ENCODE measurements at places on chromosomes 1 and 21.
A peak's percentile ranks its signal among the peaks of the same experiment; 100 is the strongest.

- no peak for DNase-seq
Observed at GRCh38 chr1:179241530-179242097, 12.1 kb upstream of the ABL2 start.

- DNase-seq, result no peak
Observed at GRCh38 chr1:186948535-186948934, 119.8 kb downstream of the PLA2G4A start.

DNA sequence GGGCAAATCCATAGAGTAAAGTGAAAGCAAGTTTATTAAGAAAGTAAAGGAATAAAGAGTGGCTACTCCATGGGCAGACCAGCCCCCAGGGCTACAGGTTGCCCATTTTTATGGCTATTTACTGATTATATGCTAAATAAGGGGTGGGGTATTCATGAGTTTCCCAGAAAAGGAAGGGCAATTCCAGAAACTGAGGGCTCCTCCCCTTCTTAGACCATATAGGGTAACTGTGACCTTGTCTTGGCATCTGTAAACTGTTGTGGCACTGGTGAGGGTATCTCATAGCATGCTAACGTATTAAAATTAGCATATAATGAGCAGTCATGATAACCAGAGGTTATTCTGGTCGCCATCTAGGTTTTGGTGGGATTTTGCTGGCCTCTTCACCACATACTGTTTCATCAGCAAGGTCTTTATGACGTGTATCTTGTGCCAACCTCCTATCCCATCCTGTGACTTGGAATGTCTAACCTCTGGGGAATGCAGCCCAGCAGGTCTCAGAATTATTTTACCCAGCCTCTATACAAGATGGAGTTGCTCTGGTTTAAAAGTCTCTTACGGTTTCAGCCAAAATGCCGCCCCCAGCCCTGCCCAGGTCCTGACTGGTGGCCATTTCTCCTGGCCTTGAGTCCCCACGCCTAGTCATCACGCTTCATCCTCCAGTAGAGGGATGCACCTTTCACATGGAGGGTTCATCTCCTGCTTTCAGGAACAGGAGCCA is 982 bp upstream of the TRIM17 start:
- peak; percentile 8 for DNase-seq

- no peak for DNase-seq
Observed at GRCh38 chr1:69824932-69825331, 257.2 kb downstream of the LRRC7 start.

- no peak for DNase-seq
Observed at GRCh38 chr21:44347911-44348451, 5.4 kb upstream of the TRPM2 start.

GRCh38 chr1:151867765-151868411 is 14.4 kb upstream of the THEM5 start:
- DNase-seq, result no peak

GRCh38 chr1:228108742-228109072 is 392 bp downstream of the MRPL55 start:
- no peak for DNase-seq

GRCh38 chr1:209370241-209370995 is 213.1 kb upstream of the CAMK1G start:
- no peak for DNase-seq

- DNase-seq, result no peak
Observed at GRCh38 chr1:206517784-206518183, 10.5 kb downstream of the RASSF5 start.

GRCh38 chr1:41520951-41521752 is 36.7 kb upstream of the EDN2 start:
- no peak for DNase-seq

DNA sequence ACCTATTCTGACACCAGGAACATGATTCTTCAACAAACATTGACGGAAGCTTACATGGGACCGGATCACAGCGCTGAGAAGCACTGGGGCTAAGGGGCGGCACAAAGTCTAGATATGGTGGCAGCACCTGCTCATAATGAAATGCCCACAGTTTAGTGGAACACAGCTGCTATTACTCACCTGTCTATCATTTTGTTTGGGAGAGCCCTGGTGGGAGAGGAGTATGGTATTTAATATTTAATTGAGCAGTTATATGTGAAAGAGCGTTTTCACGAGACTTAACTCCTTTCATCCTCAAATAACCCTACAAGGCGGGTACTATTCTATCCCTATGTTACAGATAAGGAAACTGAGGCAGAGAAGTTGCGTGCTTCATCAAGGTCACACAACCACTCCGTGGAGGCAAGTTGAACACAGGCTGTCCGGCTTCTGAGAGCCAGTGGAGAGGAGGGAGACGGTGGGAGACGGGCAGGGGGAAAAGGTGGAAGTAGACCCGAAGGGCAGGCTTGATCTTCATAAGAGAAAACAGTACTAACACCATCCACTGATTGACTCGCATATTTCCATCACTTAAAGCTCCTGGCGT is 790 bp upstream of the TSNAX start:
- DNase-seq, result no peak

DNA sequence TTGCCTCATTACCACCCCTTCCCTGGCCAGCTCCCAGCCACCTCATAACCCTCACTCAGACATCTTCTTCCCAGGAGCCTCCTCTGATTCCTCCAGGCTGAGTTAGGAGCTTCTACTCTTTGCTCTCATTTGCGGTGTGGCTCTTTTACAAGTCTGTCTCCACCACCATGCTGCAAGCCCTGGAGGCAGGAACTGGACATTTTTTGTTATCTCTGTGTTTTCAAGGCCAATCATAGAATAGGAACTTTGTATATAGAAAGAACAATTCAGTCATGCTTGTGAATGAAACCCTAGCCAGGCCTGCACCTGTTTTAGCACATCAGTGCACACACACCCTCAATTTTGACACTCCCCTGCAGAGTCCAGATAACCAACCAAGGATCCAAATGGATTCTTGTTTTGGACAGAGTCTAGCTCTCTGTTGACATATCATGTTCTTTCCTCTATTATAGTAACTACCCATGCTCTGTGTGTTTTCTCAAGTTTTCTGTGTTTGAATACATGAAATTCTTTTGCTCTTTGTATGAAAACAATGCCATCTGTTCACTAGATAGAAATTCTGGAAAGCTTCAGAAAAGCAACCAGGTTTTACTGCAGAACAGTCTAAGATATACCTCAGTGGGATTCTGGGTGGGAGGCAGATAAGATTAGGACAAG is 60.9 kb upstream of the ZNF648 start:
- DNase-seq, result no peak

- DNase-seq, result no peak
Observed at GRCh38 chr1:30930631-30931173, 22.1 kb upstream of the SDC3 start.

- no peak for DNase-seq
Observed at GRCh38 chr1:231639819-231640218, 13.2 kb downstream of the DISC1 start.

DNA sequence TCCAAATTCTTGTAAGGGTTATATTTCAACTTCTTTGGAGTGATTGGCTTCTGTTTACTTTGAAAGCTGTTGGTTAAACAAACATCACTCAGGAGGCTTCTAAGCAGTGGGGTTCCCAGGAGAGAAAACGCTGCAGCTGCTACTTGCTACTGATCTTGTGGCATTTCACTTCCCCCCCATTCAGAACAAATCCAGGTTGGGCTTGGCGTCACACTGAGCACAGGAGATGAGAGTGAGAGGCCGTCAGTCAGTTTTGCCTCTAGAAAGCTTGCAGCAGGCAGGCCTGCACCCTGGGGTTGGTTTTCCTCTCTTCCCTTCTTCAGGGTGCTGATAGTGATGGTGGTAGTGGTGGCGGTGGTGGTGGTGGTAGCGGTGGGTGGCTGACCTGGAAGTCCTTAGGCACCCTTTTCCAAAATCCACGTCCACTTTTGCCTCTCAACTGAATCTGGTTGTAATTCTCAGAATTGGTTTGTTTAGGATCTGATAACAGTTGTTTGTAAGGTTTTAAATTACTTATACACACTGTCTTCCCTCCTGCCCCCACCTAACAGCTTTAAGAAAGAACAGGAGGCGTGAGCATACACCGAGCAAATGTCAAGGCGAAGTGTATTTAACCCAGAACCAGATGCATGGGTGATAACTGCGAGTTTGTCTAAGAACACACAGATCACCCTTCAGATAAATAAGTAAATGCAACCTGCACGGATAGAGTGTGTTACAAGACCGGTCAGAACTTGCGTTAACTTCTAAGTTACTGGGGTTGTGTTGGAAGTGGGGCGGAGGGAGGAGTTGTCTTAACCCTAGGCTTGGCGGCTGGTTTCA is 3.2 kb upstream of the PROX1 start:
- DNase-seq, result no peak

DNA sequence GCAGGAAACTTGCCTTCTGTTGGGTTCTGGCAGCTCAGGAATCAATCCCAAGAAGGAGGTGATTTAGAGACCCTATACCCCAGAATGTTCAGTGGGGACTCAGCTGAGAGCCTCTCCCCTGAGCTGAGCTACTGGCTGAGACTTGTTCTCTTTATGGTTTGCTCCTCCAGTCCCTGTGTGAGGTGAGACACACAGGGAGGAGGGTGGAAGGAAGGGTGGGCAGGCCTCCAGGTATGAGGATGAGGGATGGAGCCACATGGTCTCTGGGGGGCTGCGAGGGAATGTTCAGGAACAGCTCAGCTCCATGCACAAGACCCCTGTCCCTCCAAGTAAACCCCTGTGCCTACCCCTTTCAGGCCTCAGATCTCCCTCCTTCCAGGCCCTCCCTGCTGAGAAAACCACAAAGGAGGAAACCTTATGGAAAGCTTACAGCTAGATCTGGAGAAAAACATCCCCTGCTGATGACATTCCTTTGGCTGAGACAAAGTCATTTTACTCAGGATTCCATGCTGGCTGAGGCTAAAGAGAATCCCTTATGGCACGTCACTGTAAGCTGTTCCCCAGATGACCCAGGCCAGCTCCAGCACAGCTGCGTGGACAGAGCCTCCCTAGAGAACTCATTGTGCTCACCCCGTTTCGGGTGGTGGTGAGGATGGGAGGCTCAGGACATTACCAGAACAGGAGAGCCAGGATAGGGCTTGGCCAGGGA is 91.5 kb upstream of the IPO9 start:
- DNase-seq, result no peak

DNA sequence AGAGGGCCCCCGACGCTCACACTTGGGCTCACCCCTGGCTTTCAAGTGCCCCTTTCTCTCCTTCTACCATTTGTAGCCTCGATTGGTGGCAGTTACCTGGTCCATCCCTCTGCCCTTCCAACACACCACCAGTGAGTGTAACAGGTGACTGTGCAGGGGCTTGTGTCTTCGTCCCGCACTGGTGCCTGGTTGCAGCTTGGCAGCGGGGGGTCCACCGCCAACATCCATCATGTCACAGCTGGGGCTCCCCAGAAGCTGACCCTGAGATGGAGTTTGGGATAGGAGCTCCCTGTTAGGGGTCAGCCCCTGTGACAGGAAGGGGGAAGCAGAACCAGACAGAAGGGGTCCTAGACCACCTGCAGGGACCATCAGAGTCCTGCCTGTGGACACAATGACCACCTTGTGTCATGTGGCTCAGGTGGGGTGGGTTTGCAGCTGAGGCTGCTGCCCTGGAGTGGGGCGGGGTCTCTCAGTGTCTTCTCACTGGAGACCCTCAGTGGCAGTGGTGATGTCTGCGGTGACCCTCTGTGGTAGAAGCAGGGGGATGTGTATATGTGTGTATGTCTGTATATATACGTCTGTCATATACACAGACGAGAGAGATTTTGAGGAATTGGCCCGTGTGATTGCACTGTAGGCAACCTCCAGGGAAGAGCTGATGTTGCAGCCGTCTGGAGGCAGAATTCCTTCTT is 3.6 kb upstream of the CALML6 start:
- DNase-seq, result no peak

- no peak for DNase-seq
Observed at GRCh38 chr1:26921126-26921539, 410 bp upstream of the NUDC start.

GRCh38 chr21:15096146-15096545 is 31.3 kb upstream of the NRIP1 start:
- no peak for DNase-seq

- no peak for DNase-seq
Observed at GRCh38 chr1:6991266-6991665, 206.0 kb downstream of the CAMTA1 start.

DNA sequence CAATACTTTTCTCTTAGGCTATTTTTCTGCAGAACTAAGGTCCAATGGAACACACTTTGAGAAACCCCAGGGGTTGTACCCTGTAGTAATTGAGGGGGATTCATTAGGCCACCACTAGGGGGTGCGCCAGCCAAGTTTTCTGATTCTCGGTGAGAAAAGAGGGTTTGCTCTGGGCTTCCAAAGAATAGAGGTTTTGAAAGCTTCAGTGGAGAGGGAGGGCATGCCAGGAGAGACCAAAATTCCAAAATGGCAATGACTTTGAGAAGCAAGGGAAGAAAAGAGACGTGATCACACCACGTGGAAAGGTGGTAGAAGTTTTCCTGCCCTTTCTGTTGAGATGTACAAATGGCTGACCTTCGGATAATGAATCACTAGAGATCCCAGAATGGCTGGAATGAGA is 323.3 kb downstream of the RPS6KC1 start:
- peak; percentile 35 for DNase-seq

DNA sequence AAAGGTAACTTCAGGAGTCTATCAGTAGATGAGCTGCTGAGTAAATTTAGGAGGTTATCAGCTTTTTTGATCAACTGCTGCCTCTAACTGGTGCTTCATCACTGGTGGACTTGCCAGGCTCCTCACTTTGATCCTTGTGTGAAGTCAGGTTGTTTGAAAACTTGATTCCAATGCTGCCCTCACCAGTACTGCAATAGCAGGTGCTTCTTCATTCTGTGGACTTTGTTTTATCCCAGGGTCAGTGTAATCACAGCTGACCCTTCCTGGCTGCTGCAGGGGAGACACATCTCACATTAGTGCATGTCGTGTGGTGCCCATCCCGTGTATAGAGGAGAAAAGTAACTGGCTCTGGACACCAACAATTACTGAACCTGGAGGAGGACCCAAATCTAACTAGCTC is 20.0 kb upstream of the KIAA1614 start:
- no peak for DNase-seq

GRCh38 chr21:43884861-43885417 is 19.9 kb downstream of the AGPAT3 start:
- no peak for DNase-seq

GRCh38 chr1:225435957-225436392 is 8.1 kb upstream of the LBR start:
- DNase-seq, result no peak

DNA sequence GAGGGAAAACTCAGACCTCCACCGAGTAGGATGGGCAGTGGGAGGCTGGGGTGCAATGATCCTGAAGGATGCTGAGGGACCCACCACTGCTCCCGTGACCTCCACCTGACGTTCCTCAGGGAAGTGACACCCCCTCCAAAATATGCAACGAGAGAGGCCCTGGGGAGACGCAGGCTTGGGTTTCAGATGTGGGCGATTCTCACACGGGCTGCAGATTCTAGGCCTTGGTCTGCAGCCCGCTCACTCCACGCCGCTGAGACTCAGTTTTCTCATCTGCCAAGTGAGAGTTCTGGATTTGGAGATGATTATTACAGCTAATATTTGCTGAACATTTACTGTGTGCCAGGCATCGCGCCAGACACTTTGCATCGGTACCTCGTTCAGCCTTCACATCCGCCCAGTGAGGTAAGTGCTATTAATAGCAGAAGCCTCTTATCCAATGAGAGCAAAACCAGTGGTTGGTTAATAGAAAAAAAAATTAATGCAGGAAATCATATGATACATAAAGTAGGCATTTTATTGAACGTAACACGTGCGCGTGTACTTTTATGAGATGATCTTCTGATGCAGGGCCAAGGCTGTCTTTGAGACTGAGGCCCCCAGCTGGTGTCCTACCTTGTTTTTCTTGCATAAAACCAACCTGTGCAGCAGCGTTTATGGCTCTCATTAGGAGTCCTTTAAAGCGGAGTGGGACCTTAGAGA is 102.0 kb upstream of the RUNX3 start:
- peak; percentile 83 for DNase-seq

All from CD4-positive, alpha-beta T cell treated with Interleukin-2 at 100 ng/mL for 4 hours (primary cell).